ENCODE measurements at places on chromosomes 12 and 14.

DNA sequence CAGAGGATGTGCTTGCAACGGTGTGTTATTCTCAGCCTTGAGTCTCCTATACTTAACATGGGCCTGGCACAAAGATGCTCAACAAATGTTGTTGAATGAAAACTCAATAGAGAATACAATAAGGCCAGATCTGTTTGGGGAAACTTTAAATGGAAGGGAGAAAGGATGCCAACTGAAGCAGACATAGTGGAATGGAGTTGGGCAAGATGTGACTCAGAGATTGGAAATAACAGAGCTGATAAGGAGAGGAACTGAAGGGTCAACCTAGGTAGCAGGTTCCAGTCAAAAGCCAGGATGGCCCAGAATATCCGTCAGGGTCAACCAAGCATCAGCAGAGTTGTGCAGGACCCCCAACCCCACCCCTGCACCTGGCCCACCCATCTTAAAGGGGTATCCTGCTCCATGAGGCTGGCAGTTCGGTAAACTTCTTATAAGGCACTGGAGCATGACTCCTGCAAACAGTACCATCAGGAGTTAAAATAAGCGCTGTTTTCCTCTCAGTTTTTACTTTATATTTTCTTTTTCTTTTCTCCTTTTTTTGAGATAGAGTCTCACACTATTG, 1.1 kb upstream of the BCDIN3D start:
- no peak for DNase-seq

DNA sequence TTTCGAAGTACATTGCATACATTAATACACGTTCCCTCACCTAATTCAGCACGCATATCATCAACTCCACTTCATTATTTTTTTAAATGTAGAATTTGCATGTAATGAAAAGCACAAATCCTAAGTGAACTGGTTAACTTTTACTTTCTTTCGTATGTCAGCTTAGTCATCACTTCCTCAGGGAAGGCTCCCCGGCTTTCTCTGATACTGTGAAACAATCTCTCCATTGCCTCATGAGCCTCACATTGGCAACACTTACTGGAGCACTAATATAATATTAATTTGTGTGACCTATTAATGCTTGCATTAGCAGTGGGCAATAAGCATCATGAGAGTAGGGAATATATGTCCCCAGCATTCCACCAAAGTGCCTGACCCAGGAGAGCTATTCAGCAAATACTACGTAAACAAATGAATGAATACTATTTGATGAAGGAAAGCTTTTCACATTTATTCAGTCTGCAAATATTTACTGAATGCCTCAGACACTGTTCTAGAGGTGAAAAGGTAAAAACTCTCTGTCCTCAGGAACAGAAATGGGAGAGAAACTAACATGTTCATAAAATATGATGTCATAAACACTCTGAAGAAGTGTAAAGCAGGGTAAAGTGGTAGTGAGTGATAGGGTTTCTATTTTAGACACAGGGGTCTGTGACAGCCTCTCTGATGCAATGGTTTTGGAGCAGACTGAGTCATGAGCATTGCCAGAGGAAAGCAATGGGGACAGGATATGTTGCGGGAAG, 327.5 kb upstream of the DIO2 start:
- no peak for DNase-seq

- DNase-seq: no peak
Observed at GRCh38 chr14:97411938-97412612, 614.9 kb downstream of the VRK1 start.

DNA sequence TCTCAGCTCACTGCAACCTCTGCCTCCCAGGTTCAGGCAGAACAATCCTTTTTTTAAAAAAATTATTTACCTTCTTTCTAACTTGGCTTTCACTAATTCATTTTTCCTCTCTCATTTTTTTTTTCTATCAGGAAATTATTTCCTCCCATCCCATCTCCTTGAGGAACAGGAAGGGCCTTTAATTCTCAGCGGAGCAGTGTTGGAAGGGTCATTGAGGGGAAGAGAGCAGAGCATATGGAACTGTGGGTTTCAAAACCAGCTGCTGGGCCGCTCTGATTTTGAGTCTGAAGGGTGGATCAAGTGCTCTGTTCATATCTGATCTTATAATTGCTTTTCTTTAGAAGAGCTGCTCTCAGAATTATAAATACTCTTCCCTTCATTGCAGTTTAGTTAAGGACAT, 29.0 kb downstream of the NUBPL start:
- DNase-seq: no peak

DNA sequence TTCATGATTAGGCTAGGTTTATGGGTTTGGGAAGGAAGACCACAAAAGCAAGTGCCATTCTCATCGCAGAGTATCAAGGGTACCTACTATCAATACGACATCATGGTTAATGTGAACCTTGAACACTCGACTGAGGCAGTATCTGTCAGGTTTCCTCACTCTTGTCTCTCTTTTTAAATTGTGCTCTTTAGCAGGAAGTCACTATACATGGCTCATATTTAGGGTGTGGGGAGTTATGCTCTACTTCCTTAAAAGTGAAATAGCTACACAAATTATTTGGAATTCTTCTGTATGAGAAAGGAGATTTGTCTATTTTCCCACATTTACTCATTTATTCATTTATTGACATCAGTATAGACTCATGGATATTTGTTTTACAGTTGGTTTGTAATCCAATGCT, 5.9 kb upstream of the CLEC4E start:
- no peak for DNase-seq

DNA sequence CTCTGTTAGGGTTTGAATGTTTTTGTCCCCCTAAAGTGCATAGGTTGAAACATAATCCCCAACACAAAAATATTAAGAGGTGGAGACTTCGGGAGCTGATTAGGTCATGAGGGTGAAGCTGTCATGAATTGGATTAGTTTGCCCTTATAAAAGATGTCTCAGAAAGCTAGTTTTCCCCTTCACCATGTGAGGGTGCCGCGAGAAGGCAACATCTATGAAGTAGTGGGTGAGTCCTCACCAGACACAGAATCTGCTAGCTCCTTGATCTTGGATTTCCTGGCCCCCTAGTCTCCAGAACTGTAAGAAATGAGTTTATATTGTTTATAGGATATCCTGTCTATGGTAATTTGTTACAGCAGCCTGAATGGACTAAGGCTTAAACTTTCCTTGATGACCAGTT, 301.5 kb upstream of the ATP2B1 start:
- no peak for DNase-seq

DNA sequence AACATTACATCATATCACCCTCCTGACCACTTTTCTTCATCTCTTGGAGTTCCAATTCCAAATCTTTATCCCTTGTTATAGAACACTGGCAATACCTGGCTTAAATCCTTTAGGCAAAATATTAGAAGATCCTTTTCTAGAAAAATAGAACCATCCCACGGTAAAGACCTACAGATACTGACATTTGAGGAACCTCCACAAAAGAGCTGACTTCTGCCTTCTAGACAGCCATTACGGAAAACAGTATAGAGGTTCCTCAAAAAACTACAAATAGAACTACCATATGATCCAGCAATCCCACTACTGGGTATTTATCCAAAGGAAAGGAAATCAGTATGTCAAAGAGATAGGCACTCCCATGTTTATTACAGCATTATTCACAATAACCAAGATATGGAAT, 241.7 kb upstream of the AMIGO2 start:
- no peak for DNase-seq

- DNase-seq: no peak
Observed at GRCh38 chr12:24535334-24536069, 413.4 kb downstream of the BCAT1 start.
